Stimulated activated CD4-positive, alpha-beta T cell treated with anti-CD3 and anti-CD28 coated beads, Interleukin-1b, Interleukin-23, amount 100 ng/mL, for 24 hours (primary cell): ENCODE measurements at places on chromosomes 5 and 9.

DNA sequence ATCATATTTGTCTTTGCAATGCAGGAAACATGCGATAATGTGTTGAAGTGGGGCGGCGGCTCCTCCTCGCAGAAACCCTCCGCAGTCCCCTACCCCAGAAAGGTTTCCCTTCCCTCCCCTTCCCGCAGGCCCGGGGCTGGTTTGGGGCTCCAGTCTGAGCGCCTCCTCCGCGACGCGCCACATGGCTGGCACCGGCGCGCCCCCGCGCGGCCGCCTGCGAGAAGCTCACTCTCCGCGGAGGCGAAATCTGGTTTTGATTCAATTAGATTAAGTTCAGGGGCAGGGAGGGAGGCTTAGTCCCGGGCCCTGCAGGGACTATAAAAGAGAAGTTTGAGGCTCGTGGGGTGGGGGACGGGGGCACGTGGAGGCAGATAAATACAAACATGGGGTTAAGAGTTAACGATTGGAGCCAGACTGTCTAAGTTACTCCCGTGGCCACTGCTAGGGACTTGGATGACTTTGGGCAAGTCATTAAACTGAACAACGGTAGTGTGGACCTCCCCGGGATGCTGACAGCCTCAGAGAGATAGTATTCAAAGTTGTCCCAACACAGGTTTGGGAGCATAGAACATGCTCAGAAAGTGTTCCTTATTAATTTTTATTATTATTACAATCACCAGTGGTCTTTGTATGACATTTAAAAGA is 69.4 kb downstream of the MSX2 start:
- DNase-seq = peak; percentile 30

DNA sequence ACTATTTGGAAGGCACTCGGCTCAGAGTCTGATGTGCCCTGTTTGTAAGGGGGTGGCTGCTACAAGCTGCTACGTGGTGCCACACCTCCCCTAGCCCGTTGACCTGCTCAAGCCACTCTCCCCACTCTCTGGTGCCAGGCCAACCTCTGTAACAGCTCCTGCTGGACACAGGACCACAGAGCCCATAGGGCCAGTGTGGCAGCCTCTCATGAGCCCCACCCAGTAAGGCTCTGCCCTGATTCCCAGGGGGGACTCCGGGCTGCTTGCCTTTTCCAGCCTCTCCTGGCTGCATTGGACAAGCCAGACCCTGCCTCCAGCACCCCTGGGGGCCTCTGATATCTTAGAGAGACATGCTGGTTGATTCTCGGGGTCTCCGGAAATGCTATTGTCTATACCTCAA is 53.3 kb upstream of the ANGPTL2 start:
- DNase-seq = no peak

- no peak for DNase-seq
Measured at GRCh38 chr9:107049046-107049802, 186.3 kb downstream of the ZNF462 start.

GRCh38 chr9:104787306-104788015 is 23.5 kb downstream of the NIPSNAP3B start:
- no peak for DNase-seq

DNA sequence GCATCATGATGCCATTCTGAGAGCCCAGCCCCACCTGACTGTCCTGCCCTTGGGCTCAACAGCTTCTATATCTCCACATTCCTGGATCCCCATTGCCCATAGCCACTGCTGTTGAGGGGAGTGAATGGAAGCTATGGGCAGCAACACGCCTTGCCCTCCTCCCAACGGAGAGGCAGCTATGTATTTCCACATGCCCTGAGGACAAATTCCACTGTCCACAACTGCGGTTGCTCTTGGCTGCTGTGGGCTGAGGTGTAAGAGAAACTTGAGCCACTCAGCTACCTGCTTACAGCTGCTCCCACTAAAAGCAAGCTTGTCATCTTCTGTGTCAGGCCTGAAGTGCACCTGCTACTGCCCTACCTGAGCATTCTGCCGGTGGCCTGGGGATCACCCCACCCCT is 222.9 kb downstream of the PSAT1 start:
- DNase-seq = no peak
